Occipital lobe (tissue), 3 donors: ENCODE measurements at places on chromosomes 3 and 15. TPM values are rescaled to one million over a fixed set of nuclear protein-coding genes. Genes with fewer than 3 reads are reported as not detected.

GRCh38 chr3:117184574-117184973, 475.0 kb downstream of the TUSC7 start:
- DNase-seq: no peak

STAC gene
- total RNA-seq: 12.8 TPM

HTR3E gene
- total RNA-seq: not detected

DNA sequence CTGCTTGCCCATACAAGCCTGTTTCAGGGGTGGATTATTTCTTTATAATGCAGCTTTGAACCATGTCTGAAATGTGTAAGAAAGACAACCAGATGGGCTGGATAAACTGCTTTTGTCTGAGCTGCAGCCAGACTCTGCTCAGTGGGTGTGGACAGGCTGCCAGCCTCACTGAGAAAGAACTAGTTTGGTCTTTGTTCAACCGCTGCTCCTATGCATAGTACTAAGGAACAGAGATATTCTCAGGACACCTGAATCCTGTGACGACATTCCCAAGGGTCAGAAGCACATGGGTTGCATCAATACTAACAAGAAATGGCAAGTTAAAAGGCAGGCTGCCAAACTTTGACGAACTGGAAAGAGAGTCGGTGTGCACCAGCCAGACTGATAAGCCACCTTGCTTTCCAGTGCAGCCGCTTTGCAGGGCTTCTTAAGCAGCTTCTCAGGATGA, 57.2 kb downstream of the PLD1 start:
- no peak for DNase-seq

DNA sequence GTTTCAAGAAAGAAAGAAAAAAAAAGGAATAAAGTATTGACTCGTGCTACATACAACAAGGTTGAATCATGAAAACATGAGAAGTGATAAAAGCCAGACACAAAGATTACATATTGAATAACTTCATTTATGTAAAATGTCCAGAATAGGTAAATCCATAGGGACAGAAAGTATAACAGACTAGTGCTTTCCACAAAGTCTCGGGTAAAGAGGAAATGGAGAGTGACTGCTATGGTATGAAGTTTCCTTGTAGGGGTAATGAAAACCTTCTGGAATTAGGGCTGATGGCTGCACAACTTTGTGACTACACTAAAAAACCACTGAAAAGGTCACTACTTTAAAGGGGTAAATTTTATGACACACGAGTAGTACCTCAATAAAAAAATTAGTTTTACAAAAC, 13.0 kb downstream of the LRRFIP2 start:
- no peak for DNase-seq

GRCh38 chr3:42020684-42021307, 58.9 kb upstream of the ULK4 start:
- DNase-seq: no peak

KCNAB1 gene
- 15.3 TPM for total RNA-seq

DNA sequence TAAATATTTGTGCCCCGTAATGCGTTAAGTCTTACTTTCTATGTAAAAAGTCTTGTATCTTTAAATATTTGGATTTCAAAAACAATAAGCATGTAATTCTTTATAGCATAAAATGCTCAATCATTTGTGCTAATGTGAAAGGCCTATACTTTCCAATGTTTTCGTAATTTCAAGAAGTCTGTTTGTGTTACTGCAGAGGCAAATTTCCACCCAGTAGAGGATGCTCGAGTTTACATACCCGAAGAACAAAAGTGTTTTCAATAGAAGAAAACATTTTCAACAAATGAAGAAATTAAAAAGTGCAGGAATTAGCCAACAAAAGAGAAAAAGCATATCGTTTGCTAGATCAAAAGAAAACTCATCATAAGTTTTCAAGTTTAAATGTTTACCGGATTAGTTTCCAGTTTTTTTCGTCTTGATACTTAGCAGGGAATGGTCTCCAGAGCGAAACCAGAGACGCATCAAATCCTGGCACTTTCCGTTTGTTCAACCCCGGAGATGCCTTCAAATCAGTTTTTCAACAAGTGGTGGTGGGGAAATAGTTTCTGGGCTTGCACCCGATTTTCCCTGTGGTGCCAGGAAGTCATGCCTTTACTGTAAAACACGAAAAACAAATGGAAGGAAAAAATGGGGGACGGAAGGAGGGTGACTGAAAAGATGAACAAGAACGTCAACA, 1.0 kb downstream of the CGGBP1 start:
- DNase-seq: no peak

PIK3R4 gene
- total RNA-seq: 31.0 TPM

GRCh38 chr3:71753701-71754609, at the start of gene GPR27:
TSS of gene GPR27 (plus strand) at chr3:71753855. CDS start at chr3:71754050, 195 bp downstream.
- DNase-seq: peak; percentile 68

DNA sequence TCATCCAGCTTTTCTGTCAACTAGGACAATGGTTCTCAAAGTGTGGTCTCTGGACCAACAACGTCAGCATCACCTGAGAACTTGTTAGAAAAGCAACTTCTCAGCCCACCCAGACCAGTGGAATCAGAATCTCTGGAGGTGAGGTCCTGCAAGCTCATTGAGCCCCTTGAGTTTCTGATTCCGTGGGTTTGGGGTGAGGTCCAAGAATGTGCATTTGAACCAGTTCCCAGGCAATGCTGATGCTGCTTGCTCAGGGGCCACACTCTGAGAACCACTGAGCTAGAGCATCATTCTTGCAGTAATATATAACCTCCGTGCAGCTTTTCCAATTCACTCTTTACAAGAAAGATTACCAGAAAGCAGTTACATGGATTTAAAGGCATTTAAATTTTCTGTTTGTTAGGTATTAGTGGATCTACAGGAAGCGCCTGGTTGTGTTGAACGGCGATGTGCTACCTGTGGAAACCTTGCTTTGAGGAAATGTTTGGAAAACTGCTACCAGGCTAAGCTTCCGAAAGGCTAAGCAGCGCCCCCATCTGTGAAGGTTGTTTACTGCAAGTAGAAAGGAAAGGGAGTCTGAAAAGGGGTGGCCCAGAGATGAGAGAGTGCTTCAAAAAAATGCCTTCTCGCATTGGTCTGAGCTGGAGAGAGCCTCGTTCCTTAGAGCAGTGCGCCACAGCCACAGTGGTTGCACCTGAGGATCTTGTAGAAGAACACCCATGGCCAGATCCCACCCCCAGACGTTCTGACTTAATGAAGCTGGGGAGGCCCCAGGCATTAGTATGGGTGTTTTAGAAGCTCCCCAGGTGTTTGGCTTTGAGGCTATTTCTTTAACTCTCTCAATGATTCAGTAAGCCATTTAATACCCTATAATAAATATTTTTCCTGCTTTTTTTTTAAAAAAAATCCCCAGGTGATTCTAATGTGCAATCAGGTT, 50.0 kb downstream of the RLBP1 start:
- DNase-seq: no peak

GOLGA8S gene
- total RNA-seq: not detected

TMEM212 gene
- not detected for total RNA-seq

GRCh38 chr3:105195260-105195659, 171.4 kb upstream of the ALCAM start:
- DNase-seq: no peak

- no peak for DNase-seq
Observed at GRCh38 chr3:148070041-148070440, 627.7 kb upstream of the AGTR1 start.

A4GNT gene
- not detected for total RNA-seq

GRCh38 chr15:74319596-74320351, 47.7 kb downstream of the CYP11A1 start:
- no peak for DNase-seq

GRCh38 chr3:50480471-50480870, 23.0 kb downstream of the CACNA2D2 start:
- DNase-seq: no peak

DNA sequence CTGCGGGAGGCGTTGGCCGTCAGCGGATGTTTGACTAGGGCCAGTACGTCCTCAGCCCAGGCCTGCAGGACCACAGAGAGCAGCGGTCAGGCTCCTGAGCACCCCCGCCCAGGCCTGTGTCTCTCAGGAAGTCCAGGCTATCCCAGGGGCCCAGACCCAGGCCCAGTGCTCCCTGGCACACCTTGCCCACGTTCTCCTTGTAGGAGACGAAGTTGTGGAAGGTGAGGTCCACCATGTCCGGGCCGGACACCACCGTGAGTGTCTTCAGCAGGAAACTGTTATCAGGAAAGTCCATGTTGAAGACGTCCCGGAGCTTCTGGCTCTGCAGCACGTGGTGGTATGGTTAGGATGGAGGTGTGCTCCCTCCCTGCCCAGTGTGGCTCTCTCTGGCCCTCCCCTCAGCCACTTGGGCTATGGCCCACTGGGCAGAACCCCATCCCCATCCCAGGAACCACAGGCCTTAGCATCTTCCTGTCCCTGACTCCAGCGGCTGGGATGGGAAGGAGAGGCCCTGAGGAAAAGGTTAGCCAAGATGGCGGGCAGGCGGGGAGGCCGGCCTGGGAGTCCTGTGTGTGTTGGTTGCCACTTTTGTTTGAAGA, 5.3 kb downstream of the PLCB2 start:
- no peak for DNase-seq

AMT gene
- 0.62 TPM for total RNA-seq

DNA sequence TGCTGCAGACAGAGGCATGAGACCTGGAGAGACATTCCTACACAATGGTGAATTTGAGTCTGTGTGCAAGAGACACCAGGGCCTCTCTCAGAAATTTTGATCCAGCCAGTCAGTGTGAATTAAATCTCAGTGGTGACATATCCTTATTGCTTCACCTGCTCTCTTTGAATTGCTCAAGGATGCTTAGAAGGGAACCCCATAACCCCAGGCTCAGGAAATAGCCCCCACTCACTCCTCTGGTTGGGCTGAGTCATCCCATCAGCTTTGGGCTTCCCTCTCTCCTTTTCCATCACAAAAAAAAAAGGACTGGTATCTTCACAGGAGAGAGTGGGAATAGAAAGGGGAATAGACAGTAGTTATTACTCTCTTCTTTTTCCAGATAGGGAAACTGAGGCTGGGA, 33.0 kb upstream of the LARS2 start:
- DNase-seq: no peak

GRCh38 chr3:127697551-127698240, 24.9 kb downstream of the ABTB1 start:
- peak; percentile 68 for DNase-seq

CSK gene
- 24.0 TPM for total RNA-seq

DNA sequence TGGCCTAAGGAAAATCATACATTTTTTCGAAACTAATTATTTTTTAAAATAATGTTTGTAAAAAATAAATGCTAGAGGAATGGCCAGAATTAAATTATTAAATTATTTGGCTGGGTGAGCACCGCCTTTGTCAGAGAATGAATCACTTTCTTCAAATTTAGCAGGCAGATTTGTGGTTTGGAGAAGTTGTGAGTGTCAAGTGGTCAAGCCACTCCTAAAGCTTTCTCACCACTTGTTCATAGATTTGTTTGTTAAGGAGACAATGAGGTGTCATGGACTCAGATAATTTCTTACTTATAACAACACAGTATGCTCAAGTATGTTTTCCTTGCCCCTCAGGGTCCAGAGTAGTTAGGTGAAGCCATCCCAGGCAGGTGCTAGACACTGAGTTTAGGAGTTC, 196.2 kb downstream of the TUSC7 start:
- DNase-seq: no peak

NUSAP1 gene
- total RNA-seq: 20.7 TPM

DNA sequence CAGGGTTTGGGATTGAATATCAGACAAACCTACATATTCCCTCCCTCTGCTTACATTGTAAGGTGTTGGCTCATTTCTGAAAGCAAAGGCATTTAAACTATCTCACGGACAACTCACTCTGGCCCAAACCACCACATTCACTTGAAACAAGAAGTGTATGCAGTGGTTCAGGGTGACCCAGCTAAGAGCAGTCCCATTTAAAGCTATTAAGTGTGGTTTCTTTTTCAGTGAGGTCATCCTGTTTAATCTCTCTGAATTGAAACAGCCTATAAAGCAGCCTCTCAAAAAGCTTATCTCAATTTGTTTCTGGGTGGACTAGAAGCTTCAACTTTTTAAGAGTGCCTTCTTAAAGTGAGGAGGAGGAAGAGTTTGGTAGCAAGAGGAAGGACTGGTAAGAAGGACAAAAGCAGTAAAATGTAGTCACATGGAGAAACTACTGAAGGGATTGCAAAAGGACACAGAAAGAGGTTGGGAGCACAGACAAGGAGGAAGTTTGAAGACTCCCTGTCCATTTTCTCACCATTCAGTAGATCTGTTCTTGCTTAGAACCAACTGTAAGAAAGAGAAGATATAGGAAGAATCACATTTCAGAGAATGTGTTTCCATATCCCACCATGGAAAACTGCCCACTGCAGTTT, 151.6 kb downstream of the TMCO5A start:
- DNase-seq: no peak

GRCh38 chr15:101028772-101029438, 109.7 kb downstream of the LRRK1 start:
- DNase-seq: no peak

- DNase-seq: no peak
Observed at GRCh38 chr3:66655671-66656070, 154.8 kb upstream of the LRIG1 start.

TM4SF4 gene
- total RNA-seq: not detected

DNA sequence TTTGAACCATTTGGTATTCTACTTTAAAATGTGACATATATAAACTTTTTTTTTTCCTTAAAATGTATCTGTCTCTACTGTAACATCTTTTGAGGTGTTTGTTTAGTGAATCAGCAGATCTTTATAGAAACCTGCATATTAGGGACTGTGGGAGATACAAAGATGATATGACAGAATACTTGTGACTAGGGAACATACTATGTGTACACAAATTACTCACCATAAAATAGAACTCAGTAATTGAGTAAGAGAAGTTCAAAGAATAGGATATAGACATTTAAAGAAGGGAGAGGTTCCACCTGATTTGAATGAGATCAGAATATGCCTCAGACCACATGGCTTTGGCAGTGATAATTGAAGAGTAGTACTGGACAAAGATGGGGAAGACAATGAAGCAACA, 47.9 kb downstream of the ATP2C1 start:
- no peak for DNase-seq

- DNase-seq: no peak
Observed at GRCh38 chr3:38347421-38348200, 1.0 kb downstream of the XYLB start.

CHAC1 gene
- 4.2 TPM for total RNA-seq

- DNase-seq: no peak
Observed at GRCh38 chr15:74977599-74977998, 17.8 kb upstream of the SCAMP5 start.

GRCh38 chr3:49454458-49454857, 15.6 kb upstream of the DAG1 start:
- no peak for DNase-seq

DNA sequence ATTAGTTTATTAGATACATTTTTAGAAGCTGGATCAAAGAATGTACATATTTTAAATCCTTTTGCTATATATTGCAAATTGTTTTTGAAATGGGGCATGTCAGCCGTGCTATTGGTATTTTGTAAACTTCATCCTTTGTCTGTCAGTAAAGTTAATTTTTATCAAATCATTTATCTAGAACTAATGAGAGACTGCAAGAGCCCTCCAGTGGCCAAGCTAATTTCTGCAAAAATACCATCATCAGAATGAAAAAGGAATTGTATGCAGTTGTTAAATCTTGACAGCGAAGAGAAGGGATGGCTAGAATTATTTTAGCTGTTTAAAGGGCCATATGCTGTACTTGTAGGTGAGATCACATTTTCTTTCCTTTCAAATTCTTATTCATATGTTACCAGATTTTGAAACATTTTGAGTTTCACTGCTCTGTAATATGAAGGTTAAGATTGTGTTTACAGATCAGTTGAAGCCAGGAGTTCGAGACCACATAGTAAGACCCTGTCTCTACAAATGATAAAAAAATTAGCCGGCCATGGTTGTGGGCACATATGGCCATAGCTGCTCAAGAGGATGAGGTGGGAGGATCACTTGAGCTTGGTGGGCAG, 8.1 kb upstream of the CLDN11 start:
- DNase-seq: no peak
